ENCODE measurements at places on chromosomes 7 and 10.

DNA sequence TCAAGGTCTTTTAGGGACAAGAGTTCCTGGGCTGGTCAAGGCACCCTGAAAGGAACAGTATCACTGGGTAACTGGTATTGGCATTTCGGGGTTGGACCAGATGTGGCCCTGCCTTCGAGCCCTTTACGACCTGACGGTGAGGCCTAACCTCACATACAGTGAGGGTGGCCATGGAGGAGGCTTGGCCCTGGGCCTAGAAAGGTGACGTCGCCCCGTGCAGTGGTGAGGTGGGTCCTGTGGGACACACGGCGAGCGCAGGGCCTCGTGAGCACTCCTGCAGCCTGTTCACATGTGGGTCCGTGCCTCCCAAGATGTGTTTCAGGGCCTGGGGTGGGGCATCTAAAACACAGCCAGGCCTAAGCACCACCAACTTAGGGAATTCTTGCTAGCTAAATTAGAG, 36.1 kb downstream of the CRHR2 start:
- no peak for DNase-seq

- no peak for DNase-seq
These were observed 18.0 kb upstream of the SEM1 start for GRCh38 chr7:96727534-96728088.

DNA sequence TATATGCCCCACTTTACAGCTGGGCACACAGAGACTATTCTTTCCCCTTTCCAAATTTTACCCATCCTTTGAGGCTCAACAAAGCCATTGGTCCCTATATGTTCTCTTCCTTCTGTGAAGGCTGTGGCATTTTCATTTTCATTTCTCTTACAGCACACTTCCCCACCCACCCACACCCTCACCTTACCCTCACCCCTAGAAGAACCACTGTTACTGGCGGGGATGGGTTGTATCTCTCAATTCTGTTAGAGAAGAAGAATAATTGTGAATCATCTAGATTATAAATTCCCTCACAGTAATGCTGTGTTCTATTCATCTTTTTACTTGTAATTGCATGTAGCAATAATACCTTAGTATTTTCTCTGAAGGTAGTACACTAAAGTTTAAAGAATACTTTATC, 10.2 kb upstream of the CCDC71L start:
- no peak for DNase-seq

- DNase-seq = no peak
These were observed 582 bp downstream of the TPST1 start for GRCh38 chr7:66205741-66206090.

DNA sequence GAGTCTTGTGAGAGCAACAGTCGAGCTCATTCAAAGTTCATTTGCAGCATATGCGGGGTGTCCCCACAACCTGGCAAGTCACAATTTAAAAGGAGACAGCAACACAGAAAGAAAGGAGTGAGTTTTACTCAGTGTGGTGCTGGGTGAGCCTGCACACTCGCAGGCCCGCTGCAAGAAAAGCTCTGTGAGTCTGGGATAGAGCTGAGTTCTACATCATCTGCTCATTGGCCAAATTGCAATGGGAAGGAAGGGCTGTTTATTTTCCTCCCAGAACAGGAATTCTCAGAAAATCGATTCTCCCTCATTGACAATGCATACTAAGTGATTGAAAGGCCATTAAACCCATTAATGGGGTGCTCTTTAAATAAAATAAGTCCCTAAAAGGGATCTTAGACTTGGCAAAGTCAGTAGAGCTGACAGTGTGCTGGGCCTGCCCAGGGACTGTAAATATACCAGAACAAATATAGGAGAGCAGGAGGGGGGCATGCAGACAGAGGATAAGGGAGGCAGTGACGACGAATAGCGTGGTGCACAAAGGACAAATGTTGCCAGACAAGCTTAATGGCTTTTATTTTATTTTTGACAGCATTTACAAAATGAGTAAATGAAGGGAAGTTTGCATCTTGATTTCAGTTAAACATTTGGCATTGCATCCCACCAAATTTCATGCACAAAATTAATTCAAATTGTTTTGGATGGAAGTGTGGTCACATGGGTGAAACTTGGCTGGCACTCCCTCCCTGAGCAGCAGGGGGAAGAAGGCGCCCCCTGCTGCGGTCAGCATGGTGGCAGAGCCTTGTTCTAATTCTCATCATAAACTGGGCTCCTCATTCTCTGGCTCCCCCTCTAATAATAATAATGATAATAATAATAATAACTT, 215.7 kb downstream of the SNX10 start:
- no peak for DNase-seq

- DNase-seq = no peak
These were observed 131.6 kb downstream of the SKIDA1 start for GRCh38 chr10:21393931-21394330.

DNA sequence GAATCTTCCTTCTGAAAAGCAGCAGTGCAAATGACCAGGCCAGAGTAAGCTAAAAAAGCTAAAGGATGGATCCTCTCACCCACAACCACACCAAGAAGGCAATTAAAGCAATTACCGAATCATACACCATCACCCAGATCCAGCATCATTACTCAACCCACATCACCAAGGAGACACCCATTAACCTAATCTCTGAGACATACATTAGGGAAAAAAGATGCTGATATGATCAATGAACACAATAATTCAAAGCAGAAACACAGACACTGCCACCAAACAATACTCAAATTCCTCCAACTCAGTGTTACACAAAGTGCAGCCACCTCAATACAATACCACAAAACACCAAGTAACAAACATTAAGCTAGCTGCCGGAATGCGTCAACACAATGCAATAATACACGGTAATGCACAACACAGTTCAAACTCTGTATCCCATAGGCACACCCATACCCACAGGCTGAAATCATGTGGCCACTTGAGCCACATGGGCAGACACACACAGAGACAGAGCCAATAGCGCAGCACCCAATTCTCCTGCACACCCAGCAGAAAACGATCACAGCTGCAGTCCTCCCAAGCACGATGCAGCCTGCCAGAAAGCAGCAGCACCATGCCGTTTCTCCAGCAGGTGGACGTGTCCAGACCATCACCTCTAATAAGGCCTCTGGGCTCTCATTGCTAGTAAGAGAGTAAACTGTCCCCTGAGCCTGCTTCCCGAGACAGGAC, 21.5 kb downstream of the PAX2 start:
- no peak for DNase-seq

- DNase-seq = no peak
These were observed 48.4 kb downstream of the ZNF503 start for GRCh38 chr10:75353183-75353582.

DNA sequence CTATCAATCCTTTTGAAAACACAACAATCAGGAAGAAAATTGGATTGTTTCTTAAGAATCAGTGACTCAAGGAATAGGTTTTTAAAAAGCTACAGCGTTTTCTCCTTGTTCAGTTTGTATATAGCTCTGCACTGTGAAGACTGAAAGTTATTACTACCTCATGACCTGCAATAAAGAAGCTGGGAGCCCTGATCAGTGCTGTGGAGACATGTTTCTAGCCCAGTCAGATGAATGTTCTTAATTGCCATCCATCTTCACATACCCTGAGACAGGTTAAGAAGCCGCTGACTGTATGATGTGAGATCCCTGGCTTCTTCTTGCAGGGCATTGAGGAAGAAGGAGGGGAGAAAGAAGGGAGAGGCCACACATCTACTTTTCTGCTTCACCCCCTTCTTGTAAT, 58.0 kb upstream of the VWC2 start:
- DNase-seq = no peak

- DNase-seq = no peak
These were observed 57.8 kb downstream of the RASGEF1A start for GRCh38 chr10:43209074-43209455.

Measured in CD4-positive, alpha-beta T cell treated with Interferon gamma for 1 hour (primary cell).